Left ventricle myocardium inferior (tissue), 1 donor: ENCODE measurements at places on chromosomes 2 and 18.

GRCh38 chr2:85421260-85422071 is 3.0 kb downstream of the SH2D6 start:
- DNase-seq: no peak

DNA sequence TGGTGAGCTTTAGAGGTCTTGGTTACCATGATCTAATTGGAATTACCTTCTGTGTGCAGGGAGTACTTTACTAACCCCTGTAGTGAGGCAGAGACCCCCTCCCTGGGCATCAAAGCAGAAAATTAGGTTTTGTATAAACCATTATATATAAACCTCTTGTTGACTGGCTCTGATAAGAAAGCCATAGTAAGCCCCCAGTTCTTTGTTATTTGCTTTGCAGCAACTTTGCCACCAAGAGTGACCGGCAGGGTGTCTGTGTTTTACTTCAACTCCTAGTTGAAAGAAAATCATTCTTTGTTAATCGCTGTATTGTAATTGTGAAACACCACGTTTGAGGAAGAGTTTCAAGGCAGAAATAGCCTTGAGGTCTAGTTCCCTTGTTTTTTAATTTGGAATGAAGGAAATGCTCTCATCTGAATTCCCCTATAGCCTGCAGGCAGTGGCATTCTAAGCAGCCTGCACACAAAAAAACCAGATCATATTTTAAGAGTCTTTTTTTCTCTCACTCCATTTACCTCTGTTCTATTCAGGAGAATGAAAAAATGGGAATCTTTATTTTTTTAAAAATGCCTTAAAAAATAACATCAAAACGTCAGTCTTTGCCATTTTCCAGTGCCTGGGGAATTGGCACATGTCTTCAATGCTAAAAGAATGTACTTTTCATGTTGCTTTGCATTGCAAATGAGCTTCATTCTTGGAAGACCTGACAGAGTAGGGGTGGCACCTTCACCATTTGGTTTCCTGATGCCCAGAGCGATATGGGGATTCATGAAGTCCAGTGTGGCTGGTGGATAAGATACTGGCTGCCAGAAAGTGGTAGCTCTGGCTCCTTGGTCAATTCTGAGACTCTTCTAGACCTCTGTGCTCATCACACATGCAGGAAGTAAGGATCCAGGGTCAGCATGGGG is 338.1 kb downstream of the SLC4A3 start:
- no peak for DNase-seq

DNA sequence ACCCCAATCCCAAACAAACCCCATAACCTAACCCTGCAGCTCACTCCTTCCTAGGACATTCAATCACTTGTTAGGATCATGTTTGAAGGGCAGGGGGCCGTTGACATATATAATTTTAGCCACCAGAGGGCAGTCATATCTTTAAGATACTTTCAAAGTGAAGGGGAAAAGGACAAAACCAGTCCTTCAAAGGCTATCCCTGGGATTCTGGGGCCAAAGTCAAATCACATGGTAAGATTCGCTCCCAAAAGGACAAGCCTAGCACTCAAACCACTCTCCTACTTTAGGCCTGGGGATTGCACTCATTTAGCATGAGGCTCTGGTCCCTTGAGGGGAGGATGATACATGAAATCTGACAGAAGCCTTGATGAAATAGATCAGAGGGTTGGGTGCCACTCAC is 44.6 kb downstream of the HAUS1 start:
- DNase-seq: no peak

DNA sequence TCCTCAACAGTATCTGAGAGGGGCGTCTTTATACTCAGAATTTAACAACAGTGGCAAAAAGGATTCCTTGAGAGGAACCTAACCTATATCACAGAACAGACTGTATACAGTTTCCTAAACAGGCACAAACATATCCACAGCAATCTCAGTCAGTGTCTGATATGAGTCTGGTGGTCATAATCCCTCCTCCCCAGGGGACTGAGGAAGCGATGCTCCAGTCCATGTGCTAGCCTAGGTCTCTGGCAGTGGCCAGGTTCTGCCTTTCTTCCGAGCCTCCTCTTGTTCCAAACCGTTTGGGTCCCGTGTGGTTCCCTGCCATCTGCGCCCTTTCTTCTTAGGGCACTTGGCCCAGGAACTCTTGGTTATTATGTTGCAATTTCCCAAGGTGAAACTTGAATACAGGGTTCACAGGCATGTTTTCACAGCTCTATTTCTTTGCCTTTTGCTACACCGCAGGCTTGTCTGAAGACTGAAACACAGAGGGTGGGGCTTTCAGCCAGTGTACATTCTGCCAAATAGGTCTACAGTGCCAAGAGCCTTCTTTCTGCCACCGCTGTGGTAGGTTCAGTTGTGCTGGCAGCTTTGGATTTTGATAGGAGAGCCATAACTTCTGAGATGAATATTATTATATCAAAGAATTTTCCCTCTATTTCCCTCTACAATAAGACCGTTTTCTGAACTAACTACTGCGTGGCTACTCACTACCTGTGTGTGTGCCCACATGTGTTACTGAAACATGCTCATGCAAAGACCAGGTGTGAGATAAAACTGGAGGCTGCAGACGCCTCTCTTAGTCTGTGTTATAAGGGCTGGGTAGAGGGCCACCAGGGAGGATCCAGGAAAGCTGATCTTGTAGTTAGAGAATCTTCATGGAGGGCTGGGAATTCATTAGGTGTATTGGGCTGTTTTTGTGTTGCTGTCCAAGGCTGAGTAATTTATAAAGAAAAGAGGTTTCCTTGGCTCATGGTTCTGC is 75.0 kb upstream of the HAAO start:
- no peak for DNase-seq

DNA sequence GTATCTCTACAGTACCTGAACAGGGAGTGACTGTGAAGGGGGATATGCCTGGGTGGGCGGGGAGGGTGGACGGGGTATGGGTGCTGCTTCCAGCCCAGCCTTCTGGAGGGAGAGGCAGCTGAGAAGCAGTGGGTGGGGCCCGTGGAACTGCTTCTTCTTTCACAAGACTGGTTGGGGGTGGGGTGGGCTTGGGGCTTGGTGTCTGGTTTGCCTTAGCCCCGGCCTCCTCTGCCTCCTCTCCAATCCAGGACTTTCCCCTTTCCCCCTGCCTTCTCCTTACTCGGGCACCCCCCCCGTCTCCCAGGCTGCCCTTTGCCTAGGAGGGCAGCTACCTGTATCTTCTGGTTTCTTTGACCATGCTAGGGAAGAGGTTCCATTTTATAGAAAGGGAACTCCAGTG is 233.4 kb downstream of the DYSF start:
- no peak for DNase-seq

DNA sequence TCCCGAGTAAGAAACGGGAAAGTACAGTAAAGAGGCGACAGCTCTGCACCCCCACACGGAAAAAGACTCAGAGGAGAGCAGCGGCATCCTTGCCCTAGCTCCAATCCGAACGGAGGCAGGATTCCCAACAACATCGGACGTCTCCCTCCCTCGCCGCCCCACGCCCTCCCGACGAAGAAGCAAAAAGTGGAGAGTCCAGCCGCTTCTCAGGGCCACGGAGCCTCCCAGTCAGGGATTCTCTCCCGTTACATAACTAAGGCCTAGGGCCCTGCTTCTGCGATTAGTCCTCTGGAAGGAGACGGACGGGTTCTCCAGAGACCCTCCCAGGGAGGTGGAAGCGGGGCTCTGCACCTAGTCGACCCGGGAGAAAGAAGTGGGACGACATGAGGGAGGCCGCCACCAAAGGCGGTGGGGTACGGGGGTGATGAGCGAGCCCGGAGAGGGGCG is 587 bp downstream of the SUMO1 start:
- peak; percentile 18 for DNase-seq

DNA sequence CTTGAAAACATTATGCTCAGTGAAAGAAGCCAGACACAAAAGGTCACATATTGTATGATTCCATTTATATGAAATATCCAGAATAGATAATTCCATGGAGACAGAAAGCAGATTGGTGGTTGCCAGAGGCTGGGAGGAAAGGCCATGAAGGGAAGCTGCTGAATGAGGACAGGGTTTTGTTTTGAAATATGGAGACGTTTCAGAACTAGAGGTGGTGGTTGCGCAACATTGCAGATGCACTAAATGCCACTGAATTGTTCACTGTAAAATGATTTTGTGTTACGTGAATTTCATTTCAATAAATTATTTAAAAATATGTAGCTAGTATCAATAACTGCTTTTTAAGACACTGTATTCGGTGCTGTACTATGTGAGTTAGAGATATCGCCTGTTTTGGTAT is 101.7 kb upstream of the ZNF236 start:
- DNase-seq: no peak

- DNase-seq: no peak
These were observed 96.8 kb upstream of the CRACDL start for GRCh38 chr2:99032786-99033185.

GRCh38 chr2:119745566-119745965 is 14.2 kb upstream of the PTPN4 start:
- no peak for DNase-seq

GRCh38 chr2:239772721-239773120 is 252.4 kb downstream of the NDUFA10 start:
- no peak for DNase-seq

DNA sequence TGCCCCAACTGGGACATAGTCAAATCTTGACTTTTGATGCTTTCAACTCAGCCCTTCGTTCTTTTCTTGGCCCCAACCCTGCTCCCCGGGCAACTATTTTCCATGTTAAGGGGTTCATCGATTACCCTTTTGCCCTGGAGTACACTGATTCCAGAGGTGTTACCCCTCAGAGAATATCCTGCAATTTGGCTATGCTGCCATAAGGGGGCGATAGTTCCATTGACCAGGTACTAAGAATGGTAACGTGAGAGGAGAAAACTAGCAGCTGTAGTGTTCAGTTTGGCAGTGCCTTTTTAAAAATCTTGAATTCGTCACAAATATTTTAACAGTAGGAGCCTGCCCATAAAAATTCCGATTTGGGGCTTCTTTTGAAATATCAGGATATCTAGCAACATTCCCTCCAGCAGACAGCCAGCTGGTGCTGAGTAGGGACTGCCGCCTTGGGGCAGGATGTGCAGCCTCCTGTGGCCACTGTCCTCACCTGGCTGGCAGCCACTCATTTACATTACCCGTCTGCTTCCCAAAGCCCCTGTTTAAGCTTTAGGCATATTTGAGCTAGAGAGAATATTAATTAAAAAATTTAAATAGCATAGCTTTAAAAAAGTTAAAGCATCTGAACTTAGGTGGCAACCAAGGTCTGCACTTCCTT is 146.3 kb upstream of the SKOR2 start:
- DNase-seq: no peak

- DNase-seq: no peak
These were observed 216.4 kb downstream of the STK39 start for GRCh38 chr2:168030862-168031624.

GRCh38 chr18:58177896-58178470 is 134.0 kb downstream of the NEDD4L start:
- DNase-seq: no peak

DNA sequence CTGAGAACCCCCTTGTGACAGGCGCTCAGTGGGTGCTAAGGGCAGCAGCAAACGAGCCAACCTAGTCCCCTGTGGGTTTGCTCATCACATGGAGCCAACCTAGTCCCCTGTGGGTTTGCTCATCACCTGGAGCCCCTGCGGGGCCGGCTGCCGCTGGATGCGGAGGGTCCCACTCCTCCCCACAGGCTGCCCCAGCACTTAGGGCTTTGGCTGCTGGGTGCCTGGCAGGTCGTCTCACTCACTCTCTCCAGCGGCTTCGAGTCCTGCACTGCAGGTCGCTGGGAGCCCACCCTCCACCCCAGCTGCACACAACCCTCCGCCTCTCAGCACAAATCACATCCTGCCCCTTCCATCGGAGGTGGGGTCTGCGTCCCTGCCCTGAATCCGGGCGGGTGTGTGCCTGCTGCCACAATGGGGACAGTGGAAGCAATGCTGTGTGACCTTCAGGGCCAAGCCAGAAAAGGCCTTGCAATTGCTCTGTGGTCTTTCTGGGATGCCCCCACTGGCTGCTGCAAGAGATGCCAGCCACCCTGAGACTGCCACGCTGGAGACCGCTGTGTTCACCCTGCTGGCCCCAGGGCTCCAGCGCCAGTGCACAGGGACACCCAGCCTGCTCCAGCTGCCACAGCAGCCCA is 248.1 kb upstream of the SALL3 start:
- no peak for DNase-seq

GRCh38 chr18:49651033-49651432 is 89.2 kb downstream of the LIPG start:
- DNase-seq: no peak
